NCI-H1436 treated with DMSO at 0.1 percent for 48 hours (cell line): ENCODE measurements at places on chromosomes 6 and 20.

GRCh38 chr6:11397622-11398450 is 139.7 kb upstream of the TMEM170B start:
- no peak for DNase-seq

GRCh38 chr20:57874141-57874540 is 164.3 kb upstream of the PMEPA1 start:
- DNase-seq: no peak

- no peak for DNase-seq
These were observed 11.1 kb downstream of the MTHFD1L start for GRCh38 chr6:150876598-150876997.

DNA sequence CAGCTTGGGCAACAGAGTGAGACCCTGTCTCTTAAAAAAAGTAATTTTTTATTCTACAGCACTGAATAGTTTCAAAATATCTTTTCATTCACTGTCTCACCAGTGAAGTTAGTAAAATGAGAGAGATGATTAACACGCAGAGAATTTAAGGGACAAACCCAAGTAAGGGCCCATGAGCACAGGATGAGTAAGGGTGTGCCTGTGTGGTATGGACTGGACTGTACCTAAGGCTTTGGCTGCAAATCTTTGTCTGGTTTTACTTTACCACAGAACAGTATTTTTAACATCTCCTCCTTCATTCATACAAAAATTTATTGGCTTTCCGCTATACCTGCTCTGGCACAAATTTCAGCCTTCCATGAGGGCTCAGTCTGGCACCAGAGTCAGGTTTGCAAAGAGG is 433.3 kb downstream of the UTRN start:
- DNase-seq: no peak

DNA sequence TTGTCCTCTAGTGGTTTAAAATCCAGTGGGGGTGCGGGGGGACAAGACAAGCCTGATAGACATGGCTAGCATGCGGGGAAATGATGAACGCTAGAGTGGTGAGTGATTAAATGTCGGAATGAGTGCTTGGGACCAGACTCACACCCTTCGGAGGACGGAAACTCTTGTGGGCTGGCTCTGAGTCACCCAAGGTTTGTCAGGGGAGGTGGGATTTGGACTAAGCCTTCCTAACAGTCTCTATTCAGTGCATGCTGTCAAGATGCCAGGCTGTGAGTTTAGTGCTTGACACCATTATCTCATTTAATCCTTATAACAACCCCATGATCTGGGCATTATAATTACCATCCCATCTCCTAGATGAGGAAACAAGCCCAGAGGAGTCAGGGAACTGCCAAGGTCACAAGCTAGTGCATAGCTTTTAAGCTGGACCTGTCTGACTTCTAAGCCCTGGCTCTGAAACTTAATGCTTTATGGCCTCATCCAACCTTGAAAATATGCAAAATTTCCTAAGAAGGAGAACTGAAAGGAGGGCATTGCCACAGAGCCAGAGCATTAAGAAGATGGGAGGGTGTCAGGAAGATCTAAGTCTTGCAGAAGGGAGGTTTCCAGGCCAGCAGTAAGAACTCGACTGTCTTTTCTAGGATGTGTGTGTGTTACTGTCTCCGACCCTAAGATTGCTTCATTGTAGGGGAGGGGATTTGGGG is 168.7 kb upstream of the LRFN2 start:
- DNase-seq: no peak

GRCh38 chr6:105646391-105646867 is 243.5 kb upstream of the PREP start:
- no peak for DNase-seq

GRCh38 chr6:150977281-150977680 is 111.8 kb downstream of the MTHFD1L start:
- no peak for DNase-seq

DNA sequence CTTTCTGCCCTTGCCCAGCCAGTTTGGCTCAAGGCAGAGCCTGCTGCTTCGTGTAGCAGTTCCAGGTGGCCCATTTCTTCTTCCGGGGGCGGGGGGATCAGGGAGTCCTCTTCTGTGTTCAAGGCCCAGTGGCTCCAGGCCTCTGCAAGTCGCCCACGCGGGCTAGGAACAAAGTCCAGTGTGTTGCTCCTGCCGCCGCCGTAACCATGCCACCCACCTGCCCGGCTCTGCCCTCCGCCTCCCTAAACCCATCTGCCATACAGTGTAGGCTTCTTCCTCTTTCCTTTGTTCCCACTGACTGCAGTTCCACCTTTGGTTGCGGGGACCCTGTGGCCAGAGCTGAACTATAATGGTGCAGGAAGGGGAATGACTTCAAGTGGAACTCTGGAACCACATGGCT is 43.9 kb upstream of the SRF start:
- no peak for DNase-seq

GRCh38 chr6:106170030-106170791 is 84.1 kb downstream of the PRDM1 start:
- no peak for DNase-seq

DNA sequence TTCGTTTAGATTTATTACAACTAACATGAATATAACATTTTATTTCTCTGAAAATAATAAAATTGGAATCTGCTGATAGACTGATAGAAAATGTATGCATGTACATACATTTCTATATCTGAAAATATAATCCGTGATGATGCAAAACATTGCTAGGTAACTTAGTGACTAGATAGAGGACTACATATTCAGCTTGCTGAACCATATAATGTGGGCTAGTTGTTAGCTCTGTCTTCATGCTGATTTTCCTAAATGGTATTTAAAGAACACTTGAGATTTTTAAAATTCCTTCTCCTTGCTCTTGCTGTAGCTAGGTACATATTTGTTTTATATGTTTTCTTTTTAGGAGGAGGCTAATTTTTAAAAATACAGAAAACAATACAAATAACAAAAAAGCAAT is 38.4 kb upstream of the TAGAP start:
- no peak for DNase-seq

DNA sequence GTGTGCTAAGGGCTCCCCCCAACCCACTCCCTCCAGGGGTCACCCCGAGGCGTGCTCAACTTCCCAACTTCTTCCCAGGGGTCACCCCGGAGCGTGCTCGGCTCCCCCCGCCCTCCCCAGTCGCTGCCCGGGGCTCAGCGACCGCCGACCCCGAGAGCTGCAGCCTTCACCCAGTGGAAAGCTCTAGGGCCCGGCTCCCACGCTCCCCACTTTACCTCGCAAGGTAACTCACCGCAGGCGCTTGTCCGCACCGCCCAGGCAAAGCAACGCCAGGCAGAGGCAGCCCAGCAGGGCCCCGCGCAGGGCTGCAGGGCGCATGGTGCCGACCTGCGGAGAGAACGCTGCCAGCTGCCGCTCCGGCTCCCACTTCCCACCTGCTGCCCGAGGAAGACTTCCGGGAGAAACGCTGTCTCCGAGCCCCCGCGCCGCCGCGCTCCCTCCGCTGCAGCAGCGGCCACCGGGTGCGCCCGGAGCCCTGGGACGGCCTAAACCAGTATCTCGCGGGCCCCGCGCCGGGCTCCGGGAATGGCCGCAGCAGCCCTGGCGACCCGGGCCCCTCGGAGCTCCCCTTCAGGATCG is 396 bp downstream of the RNASET2 start:
- DNase-seq: no peak

GRCh38 chr6:42260972-42261371 is 43.3 kb upstream of the MRPS10 start:
- DNase-seq: no peak

DNA sequence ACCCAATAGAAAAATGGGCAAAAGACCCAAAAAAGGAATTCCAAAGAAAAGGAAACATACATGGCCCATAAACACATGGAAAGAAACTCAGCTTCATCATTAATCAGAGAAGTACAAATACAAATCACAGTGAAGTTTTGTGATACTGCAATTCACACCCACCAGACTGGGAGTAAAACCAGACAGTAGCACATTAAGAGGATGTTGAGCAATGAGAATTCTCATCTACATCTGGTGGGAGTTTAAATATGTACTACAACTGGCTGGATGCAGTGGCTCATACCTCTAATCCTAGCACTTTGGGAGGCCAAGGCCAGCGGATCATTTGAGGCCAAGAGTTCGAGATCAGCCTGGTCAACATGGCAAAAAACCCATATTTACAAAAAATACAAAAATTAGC is 125.7 kb upstream of the PHACTR1 start:
- no peak for DNase-seq

GRCh38 chr6:5898102-5898501 is 108.6 kb downstream of the NRN1 start:
- no peak for DNase-seq

DNA sequence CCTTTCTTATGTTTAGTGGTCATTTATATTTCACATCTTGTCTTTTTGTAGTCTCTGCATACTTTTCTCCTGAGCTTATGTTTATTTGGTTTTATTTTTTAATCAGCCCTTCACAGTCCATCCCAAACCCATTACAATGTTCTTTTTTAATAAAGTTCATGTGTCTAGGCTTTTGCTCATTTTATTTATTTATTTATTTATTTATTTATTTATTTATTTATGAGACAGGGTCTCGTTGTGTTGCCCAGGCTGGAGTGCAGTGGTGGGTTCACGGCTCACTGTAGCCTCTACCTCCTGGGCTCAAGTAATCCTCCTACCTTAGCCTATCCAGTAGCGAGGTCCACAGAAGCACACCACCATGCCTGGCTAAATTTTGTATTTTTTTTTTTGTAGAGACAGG is 3.1 kb downstream of the COQ3 start:
- no peak for DNase-seq
